Left cardiac atrium (tissue), 4 donors: ENCODE measurements at places on chromosomes 3 and 15. TPM values are rescaled to one million over a fixed set of nuclear protein-coding genes. Genes with fewer than 3 reads are reported as not detected.

Gene HRH1
- 3.5 TPM for total RNA-seq

Gene GHSR
- not detected for total RNA-seq

Gene GMNC
- total RNA-seq: 0.34 TPM

GRCh38 chr3:183650554-183650953, 15.1 kb downstream of the KLHL24 start:
- no peak for DNase-seq

DNA sequence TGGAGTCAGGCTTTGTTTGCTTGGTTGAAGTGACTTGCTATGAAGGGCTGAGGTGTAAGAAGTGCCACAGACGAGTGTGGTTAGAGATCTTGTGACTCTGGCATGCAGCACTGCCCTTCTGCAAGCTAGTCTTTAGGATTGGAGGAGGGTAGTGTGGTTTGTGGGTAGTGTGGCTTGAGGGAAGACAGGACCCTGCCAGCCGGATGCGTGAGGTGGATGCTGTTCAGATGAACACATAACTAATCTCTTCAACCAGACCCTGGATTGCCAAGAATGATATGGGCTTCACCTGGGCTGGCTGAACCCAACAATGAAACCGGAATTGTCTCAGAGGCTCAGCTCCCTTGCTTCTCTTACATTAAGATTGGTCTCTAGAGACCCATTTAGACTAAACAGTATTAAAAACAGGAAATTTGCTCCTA, 32.7 kb downstream of the STARD9 start:
- no peak for DNase-seq

GRCh38 chr15:38660738-38661137, 96.1 kb upstream of the RASGRP1 start:
- DNase-seq: no peak

GRCh38 chr3:12158387-12159226, at the start of gene TIMP4:
Gene TIMP4 (minus strand): TSS chr3:12158912. CDS start chr3:12158840, 72 bp downstream.
- peak; percentile 67 for DNase-seq

DNA sequence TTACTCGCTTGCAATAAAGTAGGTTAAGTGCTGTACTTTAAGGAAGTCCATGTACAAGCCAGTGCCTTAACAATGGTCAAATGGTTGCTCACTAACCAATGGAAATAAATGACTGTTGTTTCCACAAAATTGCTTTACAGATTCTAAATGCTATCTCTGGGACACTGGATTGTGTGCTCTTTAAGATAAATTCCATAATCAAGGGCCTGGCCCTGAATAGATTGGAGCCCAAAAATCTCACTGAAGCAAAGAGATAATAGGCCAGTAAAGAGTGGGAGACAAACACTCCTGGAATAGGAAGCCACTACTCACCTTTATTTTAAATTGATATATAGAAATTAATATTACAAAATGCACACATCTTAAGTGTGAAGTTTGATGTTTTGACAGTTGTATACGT, 62.4 kb upstream of the GOLGA6B start:
- DNase-seq: no peak
